ENCODE measurements at places on chromosomes 12 and 14. TPM values are rescaled to one million over a fixed set of nuclear protein-coding genes. Genes with fewer than 3 reads are reported as not detected.
A peak's percentile ranks its signal among the peaks of the same experiment; 100 is the strongest.

- no peak for DNase-seq
- no peaks in the 10 kb centered on the region for H3K36me3 ChIP-seq
- H3K27me3 ChIP-seq = peaks cover 55% of the 10 kb centered on the region
- no peak overlapping the region for H3K27ac ChIP-seq
- no peaks in the 10 kb centered on the region for H3K4me1 ChIP-seq
These were observed 9.6 kb upstream of the ASIC1 start for GRCh38 chr12:50047693-50048250.

ZDHHC22 gene
- not detected for total RNA-seq

RD3L gene
- not detected for total RNA-seq

- peaks cover 25% of the 10 kb centered on the region for H3K4me1 ChIP-seq
- H3K27ac ChIP-seq = no peak overlapping the region
- peak; percentile 16 for DNase-seq
- no peaks in the 10 kb centered on the region for H3K27me3 ChIP-seq
- H3K36me3 ChIP-seq = peaks cover 4% of the 10 kb centered on the region
- no peak overlapping the region for H3K4me3 ChIP-seq
These were observed 18.6 kb downstream of the CCER1 start for GRCh38 chr12:90936230-90937005.

DNA sequence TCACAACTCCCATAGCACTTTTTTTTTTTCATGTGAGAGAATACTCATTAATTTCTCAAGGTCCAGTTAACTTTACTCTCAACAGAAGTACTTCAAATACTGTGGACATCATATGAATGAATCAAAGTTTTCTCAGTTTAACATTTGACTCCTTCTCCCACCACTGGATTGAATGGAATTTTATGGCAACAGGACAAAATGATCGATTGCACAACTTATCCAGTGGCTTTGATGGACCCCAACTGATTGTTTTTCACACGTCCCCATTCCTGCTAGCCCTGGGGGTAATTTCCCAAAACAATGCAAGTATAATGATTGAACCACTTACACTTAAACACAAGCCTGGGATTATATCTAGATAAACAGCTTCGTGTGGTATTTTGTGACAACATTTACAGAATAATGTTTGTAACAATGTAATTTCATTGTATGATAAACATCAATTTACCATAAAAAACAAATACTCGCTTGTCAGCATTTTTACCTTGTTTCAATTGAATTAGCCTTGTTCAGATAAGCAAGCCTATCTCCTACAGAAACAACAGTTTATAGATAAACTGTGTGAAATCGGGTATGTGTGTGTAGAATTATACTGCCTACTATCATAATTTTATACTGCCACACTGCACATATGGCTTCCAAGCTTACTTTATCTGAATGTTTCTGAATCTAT lies 60.9 kb downstream of the SOX5 start:
- no peaks in the 10 kb centered on the region for H3K36me3 ChIP-seq
- no peak overlapping the region for H3K4me3 ChIP-seq
- no peak overlapping the region for H3K27ac ChIP-seq
- H3K4me1 ChIP-seq = no peaks in the 10 kb centered on the region
- DNase-seq = no peak
- no peaks in the 10 kb centered on the region for H3K27me3 ChIP-seq
